B cell (primary cell): ENCODE measurements at places on chromosomes 5 and 9. TPM values are rescaled to one million over a fixed set of nuclear protein-coding genes. Genes with fewer than 3 reads are reported as not detected.

Gene ATG10
- total RNA-seq, result 9.8 and 11.6 TPM in 2 replicates

Gene CDH9
- not detected in 2 replicates for total RNA-seq

Gene FGF1
- total RNA-seq, result not detected in 2 replicates

DNA sequence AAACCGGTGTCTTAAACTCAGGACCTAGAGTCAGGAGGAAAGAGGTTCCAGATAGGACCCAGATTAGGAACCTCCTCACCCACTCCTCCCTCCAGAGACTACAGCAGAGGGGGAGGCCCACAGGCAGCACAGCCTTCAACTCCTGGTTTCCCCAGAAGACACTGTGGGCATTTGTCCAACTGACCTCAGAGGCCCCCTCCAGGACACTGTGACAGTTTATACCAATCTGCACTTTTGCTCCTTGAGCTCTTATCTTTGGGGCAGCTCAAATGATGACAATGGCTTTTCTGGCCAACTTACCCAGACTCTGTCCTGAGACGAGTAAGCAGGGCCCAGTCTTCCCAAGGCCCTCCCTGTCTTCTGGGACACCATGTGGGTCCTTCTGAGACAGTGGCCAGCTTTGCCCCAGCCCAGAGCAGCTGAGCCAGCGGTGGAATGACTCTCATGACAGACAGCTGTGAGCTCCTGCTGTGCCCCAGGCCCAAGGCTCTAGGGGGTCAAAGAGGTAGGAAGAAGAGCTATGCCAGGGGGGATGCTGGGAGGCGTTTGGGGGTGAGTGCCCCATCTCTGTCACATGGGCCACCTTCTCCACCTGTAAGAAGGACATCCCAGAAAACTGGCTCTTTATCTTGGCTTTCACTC is 14.3 kb downstream of the OR2V2 start:
- peak; percentile 24 for DNase-seq
- H3K36me3 ChIP-seq, result no peaks in the 10 kb centered on the region
- peaks cover 32% of the 10 kb centered on the region for H3K4me1 ChIP-seq

- no peak for DNase-seq
- H3K4me3 ChIP-seq, result no peak overlapping the region
- peaks cover 22% of the 10 kb centered on the region for H3K27me3 ChIP-seq
- no peaks in the 10 kb centered on the region for H3K36me3 ChIP-seq
These were observed 18.9 kb downstream of the ABO start for GRCh38 chr9:133256136-133256461.

DNA sequence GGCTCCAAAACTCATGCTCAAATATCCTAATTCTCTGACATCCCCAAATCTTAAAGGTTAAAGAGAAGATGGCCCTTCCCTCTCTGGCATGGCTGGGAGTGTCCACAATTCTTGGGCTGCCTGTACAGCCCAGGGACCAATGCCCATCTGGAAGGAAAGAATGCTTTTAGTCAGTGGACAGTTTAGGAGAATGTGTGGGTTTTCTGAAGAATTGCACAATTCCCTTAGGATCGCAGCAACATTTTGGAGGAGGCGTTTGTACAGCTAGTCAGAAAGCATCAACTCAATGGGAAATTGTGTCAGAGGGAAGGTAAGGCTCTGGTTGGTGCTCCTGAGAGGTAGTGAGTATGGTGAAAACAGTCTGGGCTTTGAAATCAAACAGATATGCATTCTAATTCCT is 15.0 kb downstream of the FAM193B start:
- no peak for DNase-seq
- H3K36me3 ChIP-seq, result no peaks in the 10 kb centered on the region
- H3K27me3 ChIP-seq, result no peaks in the 10 kb centered on the region

- no peaks in the 10 kb centered on the region for H3K27me3 ChIP-seq
- DNase-seq, result no peak
- H3K4me1 ChIP-seq, result peaks cover 33% of the 10 kb centered on the region
These were observed 19.8 kb downstream of the EXOSC2 start for GRCh38 chr9:130713286-130713960.
